Naive thymus-derived CD8-positive, alpha-beta T cell (primary cell): ENCODE measurements at places on chromosomes 2 and 18. TPM values are rescaled to one million over a fixed set of nuclear protein-coding genes. Genes with fewer than 3 reads are reported as not detected.

DNA sequence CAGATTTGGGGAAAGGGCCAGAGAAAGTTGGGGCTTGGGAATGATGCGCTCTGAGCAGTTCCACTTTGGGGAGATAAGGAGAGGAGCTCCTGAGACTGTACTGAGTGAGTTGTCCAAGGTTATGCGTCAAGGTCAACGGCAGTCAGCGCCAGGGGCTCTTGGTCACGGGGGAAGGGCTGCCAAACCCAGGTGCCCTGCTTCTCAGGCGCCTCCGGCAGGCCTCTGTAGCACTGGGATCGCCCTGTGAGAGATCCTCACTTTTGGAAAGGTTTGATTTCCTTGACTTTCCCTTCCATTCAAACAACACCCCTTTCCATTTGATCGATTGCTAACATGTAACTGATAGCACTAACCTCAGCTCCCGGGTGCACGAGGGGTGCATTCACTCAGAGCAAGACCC, 136.5 kb upstream of the SOX11 start:
- DNase-seq = no peak
- no peak overlapping the region for H3K4me3 ChIP-seq
- H3K27me3 ChIP-seq = no peaks in the 10 kb centered on the region
- no peaks in the 10 kb centered on the region for H3K36me3 ChIP-seq
- H3K27ac ChIP-seq = no peak overlapping the region

RTP5 gene
- total RNA-seq = not detected

GPR75 gene
- 5.2 TPM for total RNA-seq

GRCh38 chr2:210559182-210559581, 2.8 kb downstream of the CPS1 start:
- DNase-seq = no peak
- no peaks in the 10 kb centered on the region for H3K36me3 ChIP-seq
- no peak overlapping the region for H3K4me3 ChIP-seq
- H3K27me3 ChIP-seq = peaks cover 2% of the 10 kb centered on the region

DNA sequence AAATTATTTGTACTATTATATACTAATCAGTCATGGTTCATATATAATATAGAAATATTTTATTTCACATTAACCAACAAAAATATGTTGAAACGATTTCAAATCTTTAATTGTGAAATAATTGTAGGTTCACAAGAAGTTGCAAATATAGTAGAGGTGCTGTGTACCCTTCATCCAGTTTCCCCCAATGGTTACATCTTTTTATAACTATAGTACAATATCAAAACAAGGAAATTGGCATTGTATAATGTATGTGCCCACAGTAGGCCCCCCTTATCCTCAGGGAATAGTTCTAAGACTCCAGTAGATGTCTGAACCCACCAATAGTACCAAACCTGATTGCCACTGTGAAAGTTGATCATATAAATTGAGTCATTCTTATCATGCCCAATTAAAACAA, 7.4 kb upstream of the CYB5A start:
- H3K27ac ChIP-seq = no peak overlapping the region
- no peak overlapping the region for H3K4me3 ChIP-seq
- H3K36me3 ChIP-seq = no peaks in the 10 kb centered on the region

GRCh38 chr18:58046093-58046793, 2.2 kb downstream of the NEDD4L start:
- H3K36me3 ChIP-seq = no peaks in the 10 kb centered on the region
- H3K27ac ChIP-seq = peak overlapping the region; percentile 9
- peaks cover 35% of the 10 kb centered on the region for H3K4me1 ChIP-seq
- no peaks in the 10 kb centered on the region for H3K27me3 ChIP-seq

TSPYL6 gene
- not detected for total RNA-seq

DNA sequence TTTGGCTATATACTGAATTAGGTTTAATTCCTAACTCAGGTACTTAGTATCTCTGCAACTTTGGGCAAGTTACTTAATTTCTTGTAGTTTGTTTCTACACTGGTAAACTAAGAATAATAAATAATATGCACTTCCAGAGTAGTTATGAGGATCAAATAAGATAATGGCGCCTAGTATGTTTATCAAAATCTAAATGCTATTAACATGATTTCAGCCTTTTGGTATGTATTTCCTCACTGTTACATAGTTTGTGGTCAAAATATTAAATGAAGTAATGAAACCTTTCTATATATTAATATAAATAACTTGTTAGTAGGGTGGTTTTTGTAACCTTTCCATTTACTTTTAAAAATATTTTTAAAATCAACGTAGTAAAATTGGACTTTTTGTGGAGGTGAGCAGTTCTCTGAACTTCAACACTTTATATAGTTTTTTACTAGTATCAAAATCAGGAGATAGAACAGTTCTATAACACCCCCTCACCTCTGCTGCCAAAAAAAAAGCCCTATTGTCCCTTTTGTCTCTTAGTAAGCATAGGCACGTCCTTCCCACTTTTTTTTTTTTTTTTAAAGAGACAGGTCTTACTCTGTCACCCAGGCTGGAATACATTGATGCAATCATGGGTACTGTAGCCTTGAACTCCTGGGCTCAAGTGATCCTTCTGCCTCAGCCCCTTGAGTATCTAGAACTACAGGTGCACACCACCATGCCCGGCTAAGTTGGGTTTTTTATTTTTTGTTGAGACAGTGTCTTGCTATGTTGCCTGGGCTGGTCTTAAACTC, 44.8 kb downstream of the RAB3GAP1 start:
- no peak overlapping the region for H3K27ac ChIP-seq
- H3K27me3 ChIP-seq = no peaks in the 10 kb centered on the region
- H3K4me3 ChIP-seq = no peak overlapping the region
- no peak for DNase-seq

- H3K27ac ChIP-seq = no peak overlapping the region
- no peak overlapping the region for H3K4me3 ChIP-seq
- peaks cover 3% of the 10 kb centered on the region for H3K4me1 ChIP-seq
- H3K36me3 ChIP-seq = no peaks in the 10 kb centered on the region
- peak; percentile 36 for DNase-seq
Measured at GRCh38 chr2:27249891-27250651, 12.8 kb downstream of the SLC30A3 start.

KIF5C gene
- total RNA-seq = 9.4 TPM

- no peak overlapping the region for H3K27ac ChIP-seq
- DNase-seq = no peak
- no peaks in the 10 kb centered on the region for H3K36me3 ChIP-seq
- no peak overlapping the region for H3K4me3 ChIP-seq
Measured at GRCh38 chr18:75810961-75811551, 383.6 kb upstream of the SMIM21 start.

GRCh38 chr18:55300936-55301531, 287.0 kb downstream of the TCF4 start:
- no peaks in the 10 kb centered on the region for H3K4me1 ChIP-seq
- H3K27ac ChIP-seq = no peak overlapping the region
- DNase-seq = no peak

- no peak overlapping the region for H3K27ac ChIP-seq
- no peaks in the 10 kb centered on the region for H3K36me3 ChIP-seq
Measured at GRCh38 chr2:223041527-223042109, 10.4 kb upstream of the KCNE4 start.

DNA sequence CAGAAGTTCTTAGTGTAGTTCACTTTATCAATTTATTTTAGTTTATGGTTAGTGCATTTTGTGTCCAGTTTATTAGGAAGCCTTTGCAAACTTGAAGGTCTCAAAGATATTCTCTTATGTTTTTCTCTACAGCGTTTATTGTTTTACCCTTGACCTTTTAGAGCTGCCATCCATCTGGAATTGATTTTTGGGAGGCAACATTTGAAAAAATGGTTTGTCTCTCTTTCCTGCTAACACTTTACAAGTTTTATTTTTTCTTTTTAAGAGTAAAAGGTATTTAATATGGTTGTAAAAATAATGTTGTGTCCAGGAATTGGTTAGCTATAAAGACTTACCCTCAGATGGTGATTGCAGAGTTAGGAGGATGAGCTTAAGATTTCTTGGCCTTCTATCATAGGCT, 14.0 kb downstream of the GORASP2 start:
- no peak overlapping the region for H3K27ac ChIP-seq
- H3K27me3 ChIP-seq = no peaks in the 10 kb centered on the region
- H3K4me3 ChIP-seq = no peak overlapping the region

DNA sequence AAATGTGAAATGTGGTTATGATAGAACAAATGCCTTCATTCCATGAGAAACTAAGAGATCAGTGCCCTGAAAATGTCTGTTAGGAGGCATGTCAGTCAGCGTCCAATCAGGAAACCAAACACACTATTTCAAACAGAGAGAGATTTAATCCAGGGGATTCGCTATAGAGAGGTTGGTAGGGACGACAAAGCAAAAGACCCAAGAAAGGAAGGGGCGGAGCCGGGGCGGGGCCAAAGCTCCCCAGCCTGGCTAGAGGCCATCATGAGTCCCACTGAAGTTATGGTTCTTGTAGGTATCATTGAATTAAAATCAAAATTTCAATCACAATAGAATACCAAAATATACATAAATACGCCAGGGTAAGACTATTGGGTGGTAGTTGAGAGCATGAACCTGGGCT, 32.9 kb upstream of the RNF149 start:
- H3K4me1 ChIP-seq = peaks cover 14% of the 10 kb centered on the region
- H3K4me3 ChIP-seq = no peak overlapping the region
- no peak for DNase-seq
- H3K27me3 ChIP-seq = no peaks in the 10 kb centered on the region
- no peaks in the 10 kb centered on the region for H3K36me3 ChIP-seq

- no peaks in the 10 kb centered on the region for H3K36me3 ChIP-seq
- H3K27ac ChIP-seq = peak within 1 kb of the TSS; percentile 98
Measured at GRCh38 chr2:201643216-201643890, at the start of gene TMEM237. Gene TMEM237 (minus strand): TSS chr2:201643503. CDS start chr2:201643400, 103 bp downstream.

- H3K27ac ChIP-seq = no peak overlapping the region
- no peak for DNase-seq
- no peaks in the 10 kb centered on the region for H3K36me3 ChIP-seq
- no peaks in the 10 kb centered on the region for H3K27me3 ChIP-seq
- no peak overlapping the region for H3K4me3 ChIP-seq
Measured at GRCh38 chr2:3986530-3987258, 283.3 kb downstream of the DCDC2C start.

GAD1 gene
- not detected for total RNA-seq

- no peak overlapping the region for H3K4me3 ChIP-seq
- no peaks in the 10 kb centered on the region for H3K36me3 ChIP-seq
- DNase-seq = no peak
Measured at GRCh38 chr2:174022431-174022830, 57.3 kb upstream of the SP3 start.

- peaks cover 13% of the 10 kb centered on the region for H3K4me1 ChIP-seq
- no peak overlapping the region for H3K27ac ChIP-seq
- H3K4me3 ChIP-seq = no peak overlapping the region
- no peaks in the 10 kb centered on the region for H3K36me3 ChIP-seq
- no peaks in the 10 kb centered on the region for H3K27me3 ChIP-seq
Measured at GRCh38 chr2:1132328-1132969, 181.8 kb downstream of the SNTG2 start.

DNA sequence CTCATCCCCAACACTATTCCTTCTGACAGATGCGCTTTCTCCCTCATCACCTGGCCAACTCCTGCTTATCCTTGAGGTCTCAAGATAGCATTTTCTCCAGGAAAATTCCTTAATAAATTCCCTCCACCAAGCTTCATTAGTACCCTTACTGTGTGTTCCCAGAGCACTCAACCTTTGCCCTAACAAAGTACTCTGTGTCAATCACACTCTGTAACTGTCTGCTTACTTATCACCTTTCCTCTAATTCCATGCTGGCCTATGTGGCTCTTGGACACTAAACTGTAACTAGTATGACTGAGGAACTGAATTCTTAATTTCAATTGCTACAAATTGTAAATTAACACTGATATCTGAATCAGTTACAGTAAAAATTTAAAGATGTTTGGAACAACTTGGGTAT, 17.9 kb upstream of the NEUROD1 start:
- peaks cover 20% of the 10 kb centered on the region for H3K27me3 ChIP-seq
- H3K4me3 ChIP-seq = no peak overlapping the region
- DNase-seq = no peak
- no peak overlapping the region for H3K27ac ChIP-seq
- no peaks in the 10 kb centered on the region for H3K4me1 ChIP-seq
- peaks cover 5% of the 10 kb centered on the region for H3K36me3 ChIP-seq
